ENCODE measurements at places on chromosomes 16 and 17.

DNA sequence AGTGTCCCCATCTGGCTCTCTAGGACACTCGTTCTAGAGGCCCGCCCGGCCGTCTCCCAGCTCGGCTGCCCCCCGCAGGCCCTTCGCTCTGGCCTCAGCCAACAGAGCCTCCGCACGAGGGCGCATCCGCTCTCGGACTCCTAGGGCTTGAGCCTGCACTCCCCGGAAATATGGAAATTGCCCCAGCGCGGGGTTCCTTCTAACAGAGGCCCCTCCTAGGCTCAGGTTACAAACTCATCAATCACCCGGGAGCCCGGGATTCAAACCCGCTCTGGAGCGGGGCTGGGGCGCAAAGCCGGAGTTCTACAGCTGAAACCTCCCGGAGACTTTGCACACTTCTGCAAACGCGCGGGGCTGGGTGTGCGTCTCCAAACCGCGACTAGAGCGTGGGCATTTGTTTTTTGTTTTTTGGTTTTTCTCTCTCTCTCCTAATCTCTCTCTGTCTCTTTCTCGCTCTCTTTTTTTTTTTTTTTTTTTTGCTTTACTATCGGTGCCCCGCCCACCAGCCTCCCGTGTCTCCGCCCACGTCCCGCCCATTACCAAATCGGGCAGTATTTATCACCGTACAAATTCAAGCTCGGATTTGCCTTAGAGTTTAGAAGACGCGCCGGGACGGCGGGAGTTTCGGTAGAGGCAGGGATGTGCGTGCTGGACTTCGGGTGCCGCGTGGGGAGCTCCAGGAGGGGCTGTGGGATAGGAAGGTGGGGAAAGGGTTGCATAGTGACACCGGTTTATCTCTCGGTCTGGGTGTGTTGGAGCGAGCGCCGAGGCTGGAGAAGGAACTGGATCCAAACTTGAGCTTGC, 2.4 kb upstream of the FOXL1 start:
- ATAC-seq = peak; percentile 75

- ATAC-seq = no peak
Measured at GRCh38 chr17:71417142-71417541, 703.7 kb upstream of the SOX9 start.

GRCh38 chr17:73588891-73589290, 55.4 kb downstream of the SDK2 start:
- peak; percentile 50 for ATAC-seq

- no peak for ATAC-seq
Measured at GRCh38 chr16:77220427-77220826, 21.2 kb downstream of the SYCE1L start.

DNA sequence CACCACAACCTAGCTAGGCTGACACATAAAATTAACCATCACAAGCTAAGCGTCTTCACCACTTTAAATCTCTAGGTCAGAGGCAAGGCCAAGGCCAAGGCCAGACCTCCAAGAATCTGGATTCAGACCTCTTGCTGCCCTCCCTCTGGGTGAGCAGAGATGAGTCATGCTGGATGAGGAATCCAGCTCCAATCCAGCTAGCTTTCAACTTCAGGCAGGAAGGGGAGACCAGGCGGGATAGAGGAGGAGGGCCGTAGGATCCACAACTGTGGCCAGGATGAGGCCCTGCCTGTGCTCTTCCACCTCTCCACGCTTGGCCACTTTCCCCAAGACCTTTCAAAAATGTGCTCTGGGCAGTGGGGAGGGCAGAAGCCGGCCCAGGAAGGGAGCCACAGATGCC, 14.7 kb downstream of the LRRC75A start:
- ATAC-seq = no peak
